Fibroblast of the aortic adventitia (primary cell): ENCODE measurements at places on chromosomes 6 and 20.

- no peak for DNase-seq
Observed at GRCh38 chr6:135195522-135195921, 14.4 kb downstream of the MYB start.

DNA sequence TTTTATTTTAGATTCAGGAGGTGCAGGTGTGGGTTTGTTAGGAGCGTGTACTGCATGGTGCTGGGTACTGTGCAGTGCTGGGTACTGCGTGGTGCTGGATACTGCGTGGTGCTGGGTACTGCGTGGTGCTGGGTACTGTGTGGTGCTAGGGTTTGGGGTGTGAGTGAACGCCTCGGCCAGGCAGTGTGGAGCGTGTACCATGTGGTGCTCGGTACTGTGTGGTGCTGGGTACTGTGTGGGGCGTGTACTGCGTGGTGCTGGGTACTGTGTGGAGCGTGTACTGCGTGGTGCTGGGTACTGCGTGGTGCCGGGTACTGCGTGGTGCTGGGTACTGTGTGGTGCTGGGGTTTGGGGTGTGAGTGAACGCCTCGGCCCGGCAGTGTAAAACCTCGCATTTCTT is 62.9 kb downstream of the WDR27 start:
- no peak for DNase-seq

GRCh38 chr20:1301031-1301529 is 27.9 kb downstream of the SDCBP2 start:
- DNase-seq, result peak; percentile 62

DNA sequence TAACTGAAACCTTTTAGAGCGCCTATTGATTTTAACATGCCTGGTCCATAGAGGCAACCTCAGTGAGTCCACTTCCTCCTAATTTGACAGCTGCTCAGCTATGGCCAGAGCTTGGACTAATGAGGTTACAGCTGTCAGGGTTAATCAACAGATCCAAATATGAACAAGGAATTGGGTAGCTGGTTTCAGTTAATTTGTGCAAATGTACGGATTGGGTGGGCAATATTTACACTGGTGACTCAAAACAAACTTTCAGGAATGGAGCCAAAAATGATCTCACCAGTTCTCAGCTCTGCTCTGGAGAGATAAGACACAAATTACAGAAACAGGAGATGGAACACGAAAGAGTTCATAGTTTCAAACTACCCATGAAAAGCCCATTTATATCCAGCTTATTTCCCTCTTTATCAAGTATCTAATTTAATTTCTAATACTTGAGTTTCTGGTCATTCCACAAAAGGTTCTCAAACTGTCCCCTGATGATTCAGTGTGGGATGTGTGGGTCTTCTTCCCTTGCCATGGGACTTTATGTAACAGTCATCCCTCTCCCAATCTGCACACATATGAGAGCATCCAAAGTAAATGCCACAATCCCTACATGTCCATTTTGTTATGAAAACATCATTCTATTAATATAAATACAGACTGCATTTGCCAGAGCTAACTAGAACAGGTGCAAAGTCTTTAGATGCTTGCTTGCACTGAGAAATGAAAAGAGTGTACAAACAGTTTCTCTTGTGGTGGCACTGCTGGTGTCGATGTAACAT is 149.9 kb downstream of the RPS12 start:
- peak; percentile 18 for DNase-seq

GRCh38 chr6:148340586-148341297 is 1.9 kb upstream of the SASH1 start:
- no peak for DNase-seq

DNA sequence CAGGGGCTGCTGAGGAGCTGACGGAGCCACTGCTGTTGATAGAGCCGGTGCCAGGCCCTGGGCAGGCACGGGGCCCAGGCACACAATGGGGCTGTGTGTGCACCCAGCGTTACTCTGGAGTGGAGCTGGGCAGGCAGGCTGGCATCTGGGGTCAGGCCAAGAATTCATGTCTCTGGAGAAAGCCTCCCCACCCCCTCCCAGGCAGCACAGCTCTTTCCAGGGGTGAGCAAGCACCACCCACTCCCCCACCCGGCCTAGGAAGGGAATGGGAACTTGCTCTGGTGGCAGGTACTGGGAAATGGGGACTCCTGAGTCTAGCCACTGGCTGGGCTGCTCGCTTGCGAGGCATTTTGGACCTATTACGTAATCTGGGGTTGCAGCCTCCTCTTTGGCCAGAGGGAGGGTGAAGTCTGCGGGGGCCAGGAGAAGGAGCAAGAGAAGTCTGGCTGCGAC is 22.7 kb downstream of the TFEB start:
- peak; percentile 51 for DNase-seq

DNA sequence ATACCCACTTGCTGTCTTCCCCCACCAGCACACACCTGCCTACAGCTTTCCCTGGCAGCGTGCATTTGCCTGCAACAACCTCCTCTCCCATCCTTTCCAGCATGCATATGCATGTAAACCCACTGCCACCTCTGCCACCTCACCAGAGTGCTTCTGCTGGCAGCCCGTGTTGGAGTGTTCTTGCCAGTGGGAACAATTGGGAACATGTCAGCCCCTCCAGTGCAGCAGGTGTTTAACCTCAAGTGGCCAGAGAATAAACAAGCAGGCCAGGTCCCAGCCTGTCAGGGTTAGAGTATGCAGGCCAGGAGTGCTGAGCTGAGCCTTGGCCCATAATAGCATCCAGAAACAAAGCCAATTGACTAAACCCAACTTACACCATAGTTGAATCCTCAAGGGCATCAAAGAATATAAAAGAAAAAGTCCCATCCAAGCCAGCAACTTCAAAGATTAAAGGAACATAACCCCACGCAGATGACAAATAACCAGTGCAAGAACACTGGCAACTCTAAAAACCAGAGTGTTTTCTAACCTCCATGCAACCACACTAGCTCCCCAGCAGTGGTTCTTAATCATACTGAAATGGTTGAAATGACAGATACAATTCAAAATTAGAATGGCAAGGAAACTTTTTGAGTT is 1212.1 kb upstream of the CITED2 start:
- peak; percentile 34 for DNase-seq

DNA sequence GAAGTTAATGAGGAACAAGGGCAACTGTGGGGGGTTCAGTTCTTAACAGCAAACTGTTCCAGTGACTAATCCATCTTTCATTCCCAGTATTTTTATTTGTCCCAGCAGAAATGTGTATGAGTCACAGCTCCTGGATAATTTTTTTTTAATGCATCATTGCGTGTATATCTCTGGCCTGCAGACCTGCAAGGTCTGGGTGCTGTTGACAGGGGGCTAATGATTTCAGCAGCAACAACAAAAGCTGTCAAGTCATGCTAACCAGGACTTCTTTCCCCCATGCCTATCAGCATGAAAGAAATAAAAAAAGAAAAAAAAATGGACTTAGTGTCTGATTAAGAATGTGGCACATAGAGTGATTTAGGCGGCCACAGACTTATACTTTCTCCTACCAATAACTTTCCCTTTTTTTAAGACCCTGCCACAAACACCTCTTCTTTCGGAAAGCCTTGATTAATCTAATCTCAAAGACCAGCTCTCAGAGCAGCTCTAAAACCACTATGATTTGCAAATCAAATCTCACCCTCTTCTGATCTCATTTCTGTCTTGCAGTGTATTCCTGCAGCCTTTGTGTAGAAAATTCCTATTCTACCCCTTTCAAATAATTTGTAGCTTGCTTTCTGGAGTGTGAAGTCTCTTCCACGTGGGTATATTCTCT is 14.2 kb upstream of the PREX1 start:
- peak; percentile 83 for DNase-seq

- DNase-seq, result peak; percentile 55
Observed at GRCh38 chr20:41055679-41056078, 27.1 kb downstream of the TOP1 start.

DNA sequence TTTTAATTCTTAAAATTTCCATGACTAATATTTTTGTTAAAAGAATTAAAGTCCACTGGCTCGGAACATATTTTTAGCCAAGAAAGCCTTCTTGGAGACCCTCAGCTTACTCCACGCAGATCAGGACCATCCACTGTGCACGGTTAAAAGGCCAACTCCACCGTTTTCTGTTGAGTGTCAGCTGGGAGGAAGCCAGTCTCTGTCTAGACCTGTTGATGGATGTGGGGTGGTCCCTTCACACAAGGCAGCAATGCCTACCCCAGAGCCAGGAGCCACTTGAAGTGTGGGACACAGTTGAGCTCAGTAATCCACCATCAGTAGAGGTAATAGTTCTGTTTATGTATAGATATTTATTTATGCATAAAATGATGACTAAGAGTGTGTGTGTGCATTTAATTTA is 19.9 kb upstream of the QKI start:
- no peak for DNase-seq

GRCh38 chr6:122790028-122790422 is 967 bp downstream of the SMPDL3A start:
- no peak for DNase-seq

DNA sequence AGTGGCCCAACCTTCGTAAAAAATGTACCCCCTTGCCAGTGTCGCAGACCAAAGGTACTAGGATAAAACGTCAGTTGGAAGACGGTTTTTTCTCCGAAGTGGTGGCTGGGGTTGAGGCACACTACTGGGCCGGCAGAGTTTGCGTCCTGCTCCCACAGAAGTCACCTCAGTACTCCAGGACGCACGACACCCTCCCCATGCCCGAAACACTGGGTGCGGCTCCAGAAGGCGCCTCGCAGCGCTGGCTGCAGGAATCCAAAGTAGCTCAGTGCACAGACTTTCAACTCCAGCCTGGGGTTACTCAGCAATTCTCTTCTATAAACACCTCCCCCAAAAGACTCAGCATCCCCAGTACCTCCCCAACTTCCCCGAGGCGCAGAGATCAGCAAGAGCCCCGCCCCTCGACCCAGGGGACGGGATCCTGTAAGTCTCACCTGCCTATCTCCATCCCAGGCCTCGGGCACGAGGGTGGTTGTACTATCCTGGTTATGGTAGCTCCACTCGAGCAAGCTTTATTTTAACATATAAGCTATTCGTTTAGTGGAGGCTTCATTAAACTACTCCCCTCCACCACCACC is 88.2 kb downstream of the ZFP64 start:
- DNase-seq, result no peak

- peak; percentile 76 for DNase-seq
Observed at GRCh38 chr6:84641076-84641475, 123.3 kb downstream of the TBX18 start.

- DNase-seq, result no peak
Observed at GRCh38 chr6:32181915-32182529, 2.0 kb downstream of the AGER start.

- no peak for DNase-seq
Observed at GRCh38 chr20:60255415-60255814, 297.2 kb downstream of the CDH26 start.

- no peak for DNase-seq
Observed at GRCh38 chr6:46035242-46035641, 19.6 kb upstream of the CLIC5 start.

DNA sequence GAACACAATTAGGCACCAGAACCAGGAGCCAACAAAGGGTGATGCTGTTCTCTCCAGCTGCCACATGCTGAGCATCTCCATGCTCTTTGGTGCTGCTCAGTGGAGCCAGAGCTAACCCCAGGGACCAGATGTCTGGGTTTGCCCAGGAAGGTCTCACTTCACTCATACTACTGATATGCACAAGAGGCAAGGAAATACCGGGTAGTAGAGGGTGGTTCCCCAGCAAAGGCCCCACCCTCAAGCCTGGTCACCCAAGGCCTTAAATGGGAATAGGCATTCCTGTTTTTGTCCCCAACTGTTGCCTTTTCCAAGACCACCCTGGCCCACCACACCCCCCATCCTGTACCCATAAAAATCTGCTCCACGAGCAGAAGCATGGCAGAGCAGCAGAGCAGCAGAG is 204.5 kb upstream of the TAB2 start:
- DNase-seq, result no peak

DNA sequence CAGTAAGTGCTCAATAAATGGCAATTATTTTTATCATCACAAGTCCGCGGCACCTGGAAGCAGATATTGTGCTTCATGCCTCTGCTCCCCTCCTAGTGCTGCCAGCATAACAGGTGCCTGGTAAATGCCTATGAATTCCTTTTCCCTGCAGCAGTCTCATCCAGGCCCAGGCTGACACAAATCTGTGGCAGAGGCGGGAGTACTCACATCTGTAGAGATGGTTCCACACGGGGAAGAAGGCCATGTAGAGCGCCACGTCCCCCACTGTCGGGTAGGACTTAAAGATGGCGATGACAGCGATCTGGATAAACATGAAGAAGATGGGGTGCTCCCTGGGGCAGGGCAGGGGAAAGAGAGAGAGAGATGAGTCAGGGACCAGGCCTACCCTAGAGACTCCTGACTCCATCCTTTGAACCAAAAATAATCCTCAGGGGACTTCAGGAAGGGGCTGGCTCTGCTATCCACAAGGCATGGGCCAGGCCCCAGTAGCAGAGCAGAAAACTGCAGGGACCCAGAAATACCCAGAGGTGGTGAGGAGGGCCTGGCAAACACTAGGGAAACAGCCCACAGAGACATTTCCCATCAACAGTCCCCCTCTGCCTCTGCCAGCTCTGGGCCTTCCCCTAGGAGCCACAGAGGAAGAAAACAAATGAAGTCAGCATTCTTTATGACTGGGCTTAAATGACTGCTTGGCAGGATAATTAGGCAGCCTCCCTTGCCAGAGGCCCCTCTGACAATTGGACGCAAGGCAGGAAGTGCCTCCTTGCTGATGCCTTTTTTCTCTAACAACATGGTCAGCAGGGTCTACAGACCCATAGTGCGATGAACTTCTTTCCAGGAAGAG is 23.0 kb downstream of the MAP1LC3A start:
- peak; percentile 75 for DNase-seq

- DNase-seq, result no peak
Observed at GRCh38 chr20:53935344-53936084, 134.9 kb downstream of the BCAS1 start.

DNA sequence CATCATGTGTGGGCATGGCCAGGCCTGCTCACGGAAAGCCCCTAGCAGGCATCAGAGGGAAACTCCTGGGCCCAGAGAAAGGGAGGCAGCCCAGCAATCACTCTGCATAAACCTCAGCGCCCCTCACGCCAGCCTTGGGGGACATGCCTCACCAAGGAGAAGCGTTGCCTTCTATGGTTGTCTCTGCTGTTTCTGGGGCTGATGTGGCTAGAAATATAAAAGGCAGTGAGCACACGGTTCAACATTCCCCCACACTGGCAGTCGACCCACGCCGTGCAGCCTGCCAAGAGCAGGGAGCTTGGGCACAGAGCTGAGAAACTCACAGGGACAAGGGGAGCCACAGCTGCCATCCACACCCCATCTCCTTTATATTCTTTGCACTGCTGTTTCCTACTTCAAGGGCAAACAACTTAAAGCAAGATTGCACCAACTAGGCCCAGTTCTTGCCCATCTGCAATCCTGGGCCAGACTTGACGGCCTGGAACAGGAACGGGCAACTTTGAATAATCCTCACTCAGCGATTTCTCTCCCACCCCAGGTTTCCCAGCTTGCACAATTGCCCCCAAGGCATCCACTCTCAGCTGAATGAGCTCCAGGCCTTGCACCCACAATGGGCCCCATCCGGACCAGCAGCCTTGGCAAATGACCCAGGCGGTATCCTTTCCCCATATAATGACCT is 35.5 kb upstream of the FOXC1 start:
- no peak for DNase-seq
